Esophagus squamous epithelium (tissue), 5 donors: ENCODE measurements at places on chromosomes 7 and 10.

DNA sequence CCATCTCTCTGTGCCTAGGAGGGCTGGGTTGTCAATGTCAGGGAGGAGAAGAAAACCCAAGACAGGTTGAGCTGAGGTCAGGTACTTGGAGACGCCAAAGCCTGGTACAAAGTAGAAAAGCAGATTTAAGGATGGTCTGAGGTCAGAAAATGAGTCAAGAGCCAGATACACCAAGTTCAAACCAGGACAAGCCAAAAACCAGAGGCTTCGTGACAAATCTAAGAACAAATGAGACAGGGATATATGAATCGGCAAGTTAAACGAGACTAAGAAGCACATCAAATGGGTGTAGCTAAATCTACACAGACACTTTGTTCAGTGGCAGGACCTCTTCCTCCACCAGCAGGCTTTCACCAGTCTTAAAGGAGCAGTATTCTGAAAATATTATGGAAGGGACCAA is 34.2 kb downstream of the C7orf33 start:
- no peak for DNase-seq

DNA sequence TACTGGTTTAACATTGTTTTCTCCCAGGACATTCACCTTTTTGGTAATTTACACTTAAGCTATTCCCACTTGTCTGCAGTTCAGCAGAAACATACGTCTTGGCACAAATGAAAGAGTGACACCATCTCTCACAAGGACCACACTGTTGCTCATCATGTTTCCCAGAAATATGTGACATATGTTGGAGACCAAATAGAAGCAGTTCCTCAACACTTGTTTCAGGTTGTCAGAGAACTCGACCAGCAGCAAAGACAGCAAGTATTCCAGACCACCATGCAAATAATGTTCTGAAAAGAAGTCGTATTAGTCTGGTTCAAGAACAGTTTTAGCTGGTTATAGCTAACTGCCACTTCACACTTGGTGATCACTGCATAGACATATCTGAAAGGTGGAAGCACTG is 81.3 kb upstream of the KLF6 start:
- DNase-seq: no peak

DNA sequence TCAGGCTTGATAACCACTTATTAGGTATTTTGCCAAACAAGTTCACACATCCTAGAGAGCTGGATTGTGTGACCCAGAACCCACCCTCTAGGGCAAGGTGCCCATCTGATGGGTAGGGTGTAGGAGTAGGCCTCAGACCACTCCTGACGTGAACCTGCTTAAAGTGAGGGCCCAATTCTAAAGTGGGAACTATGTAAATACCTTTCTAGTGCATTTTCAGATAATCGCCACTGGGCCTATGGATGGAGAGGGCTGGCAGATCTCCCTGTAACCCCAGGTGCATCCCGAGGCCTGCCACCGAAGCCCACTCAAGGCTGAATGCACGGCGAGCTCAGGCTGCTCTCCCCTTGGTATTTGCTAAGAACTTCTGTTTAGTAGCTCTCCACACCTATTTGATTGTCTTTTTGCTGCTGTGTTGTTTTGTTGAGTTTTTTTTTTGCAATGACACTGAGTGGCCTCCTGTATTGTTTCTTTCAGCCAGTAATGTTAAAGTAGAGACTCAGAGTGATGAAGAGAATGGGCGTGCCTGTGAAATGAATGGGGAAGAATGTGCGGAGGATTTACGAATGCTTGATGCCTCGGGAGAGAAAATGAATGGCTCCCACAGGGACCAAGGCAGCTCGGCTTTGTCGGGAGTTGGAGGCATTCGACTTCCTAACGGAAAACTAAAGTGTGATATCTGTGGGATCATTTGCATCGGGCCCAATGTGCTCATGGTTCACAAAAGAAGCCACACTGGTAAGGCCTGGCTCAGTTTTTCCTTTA is 71.7 kb downstream of the IKZF1 start:
- DNase-seq: no peak

DNA sequence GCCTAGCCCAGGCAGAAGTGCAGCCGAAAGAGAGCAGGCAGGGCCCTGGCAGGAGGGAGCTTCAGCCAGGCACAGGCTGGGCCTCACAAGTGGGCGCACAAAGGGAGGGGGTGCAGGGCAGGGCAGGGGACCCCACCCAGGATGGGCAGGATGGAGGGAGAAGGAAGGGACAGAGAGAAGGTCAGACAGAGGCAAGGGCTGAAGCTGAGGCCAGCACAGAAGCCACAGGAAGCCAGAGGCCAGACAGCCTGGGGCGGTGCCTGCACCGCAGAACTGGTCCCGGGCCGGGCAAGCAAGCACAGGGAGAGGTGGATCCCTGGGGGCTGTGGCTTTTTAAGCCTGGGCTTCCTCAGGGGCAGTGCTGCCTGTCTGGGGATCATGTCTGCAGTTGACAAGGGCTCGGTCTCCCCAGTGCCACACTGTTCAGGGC is 16.7 kb downstream of the NOS3 start:
- DNase-seq: no peak

DNA sequence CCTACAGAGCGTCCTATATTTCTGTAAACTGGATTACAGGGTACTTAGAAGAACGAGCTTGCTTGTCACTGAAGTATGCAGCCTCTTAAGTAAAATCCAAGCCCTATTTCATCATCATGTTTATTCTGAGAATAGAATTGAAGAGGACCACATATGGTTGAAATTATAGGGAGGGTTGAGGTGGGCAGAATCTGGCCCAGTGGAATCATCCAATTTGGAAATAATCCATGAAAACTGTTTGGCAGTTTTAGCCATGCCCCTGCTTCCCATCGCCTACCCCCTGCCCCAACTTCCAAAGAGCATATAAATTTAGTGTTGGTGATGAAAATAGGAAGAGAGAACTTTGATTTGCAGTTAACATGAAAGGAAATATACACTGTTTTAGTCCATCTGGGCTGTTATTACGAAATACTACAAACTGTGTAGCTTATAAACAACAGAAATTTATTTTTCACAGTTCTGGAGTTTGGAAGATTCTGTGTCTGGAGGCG is 150.4 kb downstream of the PRKG1 start:
- DNase-seq: no peak

DNA sequence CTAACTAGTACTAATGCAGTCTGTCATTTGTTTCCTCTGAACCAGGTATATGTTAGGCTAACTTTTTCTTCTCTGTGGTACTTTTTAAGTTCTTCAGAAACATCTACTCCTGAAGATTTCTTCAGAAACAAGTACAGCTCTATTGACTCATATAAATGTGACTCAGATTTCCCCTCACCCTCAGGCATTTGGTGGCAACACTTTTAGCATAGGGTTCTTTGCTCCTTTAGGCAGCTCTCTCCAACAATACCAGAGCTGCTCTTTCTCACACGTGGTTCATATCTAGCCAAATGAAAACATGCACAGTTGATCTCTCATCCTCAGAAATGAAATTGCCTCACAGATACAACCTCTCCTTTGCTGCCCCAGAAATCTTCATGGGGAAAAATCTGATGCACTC is 939.8 kb downstream of the SORCS1 start:
- no peak for DNase-seq

DNA sequence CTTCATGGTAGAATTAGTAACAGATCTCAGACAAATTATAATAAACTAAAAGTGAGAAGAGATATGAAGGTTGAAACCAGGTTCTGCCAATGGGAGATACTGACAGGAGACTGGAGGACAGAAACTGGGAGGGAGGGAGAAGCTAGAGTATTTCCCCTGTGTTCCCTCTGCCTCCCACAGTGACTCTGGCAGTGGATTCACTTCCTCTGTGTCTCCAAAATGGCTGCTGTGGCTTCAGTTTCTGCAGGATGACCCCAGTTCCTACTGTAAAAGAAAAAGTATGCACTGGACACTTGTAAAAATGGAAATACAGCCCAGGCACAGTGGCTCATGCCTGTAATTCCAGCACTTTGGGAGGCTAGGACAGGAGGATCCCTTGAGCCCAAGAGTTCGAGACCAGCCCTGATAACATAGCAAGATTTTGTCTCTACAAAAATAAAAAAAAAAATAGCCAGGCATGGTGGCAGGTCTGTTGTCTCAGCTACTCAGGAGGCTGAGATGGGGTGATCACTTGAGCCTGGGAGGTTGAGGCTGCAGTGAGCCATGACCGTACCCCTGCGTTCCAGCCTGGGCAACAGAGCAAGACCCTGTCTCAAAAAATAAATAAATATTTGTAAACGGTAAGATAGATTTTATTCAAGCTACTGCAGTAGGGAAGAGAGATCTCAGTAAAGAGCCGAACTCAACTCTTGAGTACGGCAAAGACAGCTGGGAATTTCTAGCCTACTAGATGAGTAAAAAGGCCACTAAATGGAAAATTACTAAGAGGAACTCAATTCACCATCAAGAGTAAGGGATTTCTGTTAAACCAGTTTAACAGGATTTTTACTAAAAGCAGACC is 156.6 kb upstream of the TRIM24 start:
- DNase-seq: no peak

GRCh38 chr10:68153473-68154210 is 44.4 kb downstream of the MYPN start:
- no peak for DNase-seq

GRCh38 chr7:2040893-2041270 is 191.9 kb downstream of the MAD1L1 start:
- no peak for DNase-seq

GRCh38 chr7:28847681-28848080 is 110.4 kb downstream of the TRIL start:
- no peak for DNase-seq

DNA sequence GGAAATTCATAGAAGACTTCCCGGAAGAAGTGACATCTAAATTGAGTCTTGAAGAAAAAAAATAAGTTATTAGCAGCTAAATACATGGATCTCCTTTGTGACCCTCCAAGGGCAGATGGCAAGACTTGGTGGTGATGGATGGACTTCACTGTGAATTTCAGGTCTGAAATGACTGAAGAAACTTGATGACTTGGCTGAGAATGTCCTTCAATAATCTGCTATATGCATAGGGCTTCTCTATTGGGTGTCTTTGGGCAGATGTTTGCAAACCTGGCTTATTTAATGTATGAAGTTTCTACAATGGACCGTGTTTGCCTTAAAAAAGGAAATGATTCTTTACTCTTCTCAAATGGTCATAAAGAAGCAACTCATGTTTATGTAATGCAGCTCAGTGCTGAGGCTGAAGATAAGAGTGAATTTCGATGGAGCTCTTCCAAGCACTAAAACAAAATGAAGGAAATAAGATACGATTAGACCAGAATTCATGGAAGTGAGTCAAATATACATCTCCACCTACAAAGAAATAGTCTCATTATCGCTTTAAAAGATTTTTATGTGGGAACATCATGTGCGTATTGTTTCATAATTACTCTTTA is 116.6 kb upstream of the WDR11 start:
- DNase-seq: no peak

GRCh38 chr10:61903221-61903927 is 1.9 kb downstream of the ARID5B start:
- no peak for DNase-seq

DNA sequence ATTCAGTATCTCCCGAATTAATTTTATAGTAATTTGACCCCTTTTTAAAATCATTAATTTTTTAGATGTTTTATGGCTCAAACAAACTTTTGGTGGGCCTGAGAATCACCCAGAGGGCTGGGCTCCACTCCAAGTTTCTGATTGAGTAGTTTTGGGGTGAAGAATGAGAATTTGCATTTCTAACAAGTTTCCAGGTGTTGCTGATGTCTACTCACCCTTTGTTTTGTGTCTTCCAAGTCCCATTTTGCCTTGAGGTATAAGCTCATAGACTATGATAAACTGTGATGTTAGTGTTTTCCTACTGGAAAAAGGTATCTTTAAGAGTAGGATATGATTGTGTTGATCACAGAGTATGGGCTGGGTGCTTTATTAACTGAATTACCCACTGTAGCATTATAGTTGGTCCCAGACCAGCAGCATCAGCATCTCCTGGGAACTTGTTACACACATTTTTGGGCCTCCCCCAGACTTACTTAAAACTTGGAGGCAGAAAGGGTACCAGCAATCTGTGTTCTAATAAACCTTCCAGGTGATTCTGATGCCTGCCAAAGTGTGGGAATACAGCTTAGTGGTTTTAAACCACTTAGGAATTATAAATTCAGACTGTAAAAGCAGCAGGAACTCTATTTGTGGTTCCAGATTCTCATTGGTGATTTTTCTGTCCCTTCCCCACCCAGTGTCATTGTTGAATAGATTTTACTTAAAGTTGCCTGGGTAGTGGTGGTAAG is 19.1 kb downstream of the ZNRF2 start:
- DNase-seq: no peak

- no peak for DNase-seq
Observed at GRCh38 chr7:66119245-66119850, 4.7 kb downstream of the CRCP start.

DNA sequence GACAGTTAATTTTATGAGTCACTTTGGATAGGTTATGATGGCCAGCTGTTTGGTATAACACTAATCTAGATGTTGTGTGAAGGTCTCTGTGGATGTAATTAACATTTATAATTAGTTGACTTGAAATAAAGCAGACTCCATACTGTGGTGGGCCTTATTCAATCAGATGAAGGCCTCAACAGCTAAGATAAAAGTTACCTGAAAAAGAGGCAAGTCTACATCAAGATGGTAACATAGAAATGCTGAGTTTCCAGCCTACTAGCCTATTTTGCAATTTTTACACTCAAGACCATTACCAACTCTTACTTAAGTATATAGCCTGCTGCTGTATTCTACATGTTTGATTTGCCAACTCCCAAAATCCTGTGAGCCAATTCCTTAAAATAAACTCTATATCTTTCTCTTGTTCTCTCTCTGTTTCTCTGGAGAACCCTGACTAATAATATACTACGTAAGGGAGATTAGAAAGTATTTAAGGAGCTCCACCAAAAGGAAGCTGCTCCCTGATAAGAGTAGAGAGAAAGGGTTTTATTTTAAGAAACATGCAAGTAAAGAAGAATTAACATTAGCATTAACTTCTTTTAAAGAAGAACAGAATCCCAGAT is 42.7 kb downstream of the ZNF438 start:
- no peak for DNase-seq
